Bronchial smooth muscle cell (primary cell): ENCODE measurements at places on chromosomes 16 and 17. TPM values are rescaled to one million over a fixed set of nuclear protein-coding genes. Genes with fewer than 3 reads are reported as not detected.

The LGALS9B gene
- total RNA-seq = not detected in 2 replicates

The KRT32 gene
- total RNA-seq = 0.16 TPM in 1 of 2 replicates, not detected in the other

The GRAP gene
- total RNA-seq = under 0.01 and 0.34 TPM in 2 replicates

The CD300A gene
- total RNA-seq = not detected in 2 replicates

The DYNLRB2 gene
- total RNA-seq = 0.32 TPM in 1 of 2 replicates, not detected in the other

The KLHDC4 gene
- 16.7 and 17.8 TPM in 2 replicates for total RNA-seq
